ENCODE measurements at places on chromosomes 4 and X. TPM values are rescaled to one million over a fixed set of nuclear protein-coding genes. Genes with fewer than 3 reads are reported as not detected.

BST1 gene
- 11.0 TPM for total RNA-seq

DNA sequence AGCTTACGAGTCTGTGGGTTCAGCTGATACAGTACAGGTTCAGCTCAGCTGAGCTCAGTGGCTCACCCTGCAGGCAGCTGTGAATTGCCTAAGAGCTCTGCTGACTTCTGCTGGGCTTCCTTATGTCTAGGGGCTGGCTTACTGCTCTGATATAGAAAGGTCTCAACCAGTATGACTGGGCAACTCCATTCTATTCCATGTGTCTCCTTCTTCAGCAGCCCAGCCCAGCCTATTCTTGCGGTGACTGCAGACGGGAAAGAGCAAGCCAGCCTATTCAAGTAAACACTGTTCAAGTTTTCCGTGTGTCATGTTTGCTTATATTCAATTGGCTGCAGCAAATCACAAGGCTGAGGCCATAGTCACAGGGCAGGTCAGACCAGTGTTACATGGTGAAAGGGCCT is 615.4 kb upstream of the ZFP42 start:
- no peak overlapping the region for H3K4me3 ChIP-seq
- H3K27ac ChIP-seq: no peak overlapping the region
- H3K36me3 ChIP-seq: no peaks in the 10 kb centered on the region
- H3K4me1 ChIP-seq: no peaks in the 10 kb centered on the region
- peak; percentile 68 for DNase-seq

DNA sequence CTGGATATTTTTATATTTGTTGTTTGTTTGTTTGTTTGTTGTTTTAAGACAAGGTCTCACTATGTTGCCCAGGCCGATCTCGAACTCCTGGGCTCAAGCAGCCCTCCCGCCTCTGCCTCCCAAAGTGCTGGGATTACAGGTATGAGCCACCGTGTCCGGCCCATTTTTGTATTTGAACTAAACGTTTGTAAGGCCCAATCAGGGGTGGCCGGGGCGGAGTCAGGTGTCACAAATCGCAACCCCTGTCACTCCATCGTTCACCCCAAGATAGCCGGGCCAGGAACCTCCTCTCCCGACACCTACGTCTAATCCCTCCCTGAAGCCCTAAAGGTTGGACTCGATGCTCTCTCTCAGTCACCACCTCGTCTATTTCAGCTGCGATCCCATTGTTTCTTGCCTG is 722 bp upstream of the EFHC2 start:
- no peaks in the 10 kb centered on the region for H3K36me3 ChIP-seq
- no peaks in the 10 kb centered on the region for H3K27me3 ChIP-seq
- no peaks in the 10 kb centered on the region for H3K4me1 ChIP-seq
- H3K4me3 ChIP-seq: peak overlapping the region; percentile 42
- no peak overlapping the region for H3K27ac ChIP-seq

CFAP99 gene
- total RNA-seq: not detected

IRF2 gene
- 44.0 TPM for total RNA-seq

DNA sequence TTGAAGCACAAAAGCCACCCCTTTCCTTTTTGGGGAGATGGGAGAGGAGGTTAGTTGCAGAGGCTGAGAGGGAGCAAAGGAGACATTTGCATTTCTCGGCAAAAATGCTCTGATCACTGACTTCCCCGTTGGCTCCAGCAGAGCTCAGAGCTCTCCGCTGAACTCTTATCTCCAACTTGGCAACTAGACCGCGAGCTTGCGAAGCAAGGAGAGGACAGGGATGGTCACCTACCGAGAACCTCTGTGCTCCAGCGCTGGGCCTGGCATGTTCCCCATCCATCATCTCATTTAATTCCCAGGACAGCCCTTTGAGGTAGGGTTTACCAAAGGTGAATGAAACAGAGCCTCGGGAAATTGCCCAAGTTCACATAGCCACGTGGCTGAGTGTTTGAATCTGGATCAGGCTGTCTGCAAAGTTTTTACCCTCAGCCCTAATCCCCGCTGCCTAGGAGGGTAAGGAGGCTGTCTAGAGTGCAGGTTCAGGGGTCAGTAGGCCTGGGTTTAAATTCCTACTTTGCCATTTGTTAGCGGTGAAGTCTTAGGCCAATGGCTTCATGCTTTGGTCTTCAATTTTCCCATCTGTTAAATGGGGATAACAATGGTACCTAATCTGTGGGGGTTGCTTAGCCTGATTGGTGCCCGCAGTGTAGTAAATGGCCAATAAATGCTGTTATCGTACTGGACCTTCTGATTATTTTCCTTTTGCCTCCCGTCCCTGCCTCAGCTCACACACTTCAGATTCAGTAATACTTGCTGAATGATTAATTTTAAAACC is 3.8 kb upstream of the CITED1 start:
- H3K27me3 ChIP-seq: peaks cover 3% of the 10 kb centered on the region
- DNase-seq: no peak
- H3K27ac ChIP-seq: no peak overlapping the region
- no peaks in the 10 kb centered on the region for H3K36me3 ChIP-seq
- H3K4me1 ChIP-seq: peaks cover 7% of the 10 kb centered on the region

- H3K27me3 ChIP-seq: no peaks in the 10 kb centered on the region
- no peaks in the 10 kb centered on the region for H3K4me1 ChIP-seq
- H3K4me3 ChIP-seq: no peak overlapping the region
- no peak for DNase-seq
These were observed 14.1 kb upstream of the SYTL4 start for GRCh38 chrX:100745806-100746537.

TLR10 gene
- 0.78 TPM for total RNA-seq

DNA sequence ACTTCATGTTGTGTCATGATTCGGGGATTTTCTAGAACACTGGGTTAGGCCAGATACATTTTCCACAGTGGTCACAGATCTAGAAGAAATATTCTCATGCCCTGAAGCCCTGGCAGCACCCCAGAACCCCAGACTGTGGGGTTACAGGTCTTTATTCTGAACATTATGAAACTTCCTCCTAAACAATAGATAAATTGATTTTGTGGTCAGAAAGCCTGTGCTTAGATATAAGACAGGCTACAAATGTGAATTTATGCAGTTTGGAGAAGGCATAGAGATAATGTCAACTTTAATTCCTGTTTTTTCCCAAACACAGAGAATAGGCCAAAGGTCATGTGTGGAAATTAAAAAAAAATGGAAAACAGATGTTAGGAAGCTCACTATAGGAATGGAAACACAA is 492.9 kb downstream of the SPRY1 start:
- H3K27me3 ChIP-seq: no peaks in the 10 kb centered on the region
- H3K36me3 ChIP-seq: no peaks in the 10 kb centered on the region
- DNase-seq: no peak
- H3K27ac ChIP-seq: no peak overlapping the region

- H3K4me1 ChIP-seq: no peaks in the 10 kb centered on the region
- H3K27ac ChIP-seq: no peak overlapping the region
- DNase-seq: no peak
- H3K36me3 ChIP-seq: no peaks in the 10 kb centered on the region
- H3K4me3 ChIP-seq: no peak overlapping the region
- no peaks in the 10 kb centered on the region for H3K27me3 ChIP-seq
These were observed 23.4 kb upstream of the STPG2 start for GRCh38 chr4:98166731-98167041.

ZNF185 gene
- total RNA-seq: 16.3 TPM

DNA sequence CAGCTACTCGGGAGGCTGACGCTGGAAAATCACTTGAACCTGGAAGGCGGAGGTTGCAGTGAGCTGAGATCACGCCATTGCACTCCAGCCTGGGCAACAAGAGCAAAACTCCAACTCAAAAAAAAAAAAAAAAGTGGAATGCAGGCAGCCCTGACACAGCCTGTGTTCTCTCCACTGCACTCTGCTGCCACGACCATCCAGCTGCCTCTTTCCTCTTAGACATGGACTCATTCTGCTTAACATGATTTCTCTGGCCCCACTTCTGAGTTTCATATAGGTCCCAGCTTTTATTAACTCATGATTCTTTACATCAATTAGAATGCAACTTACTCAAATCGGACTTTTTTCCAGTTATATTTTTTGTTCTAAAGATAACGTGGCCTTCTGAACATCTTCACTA is 29.6 kb downstream of the SLC10A6 start:
- H3K27ac ChIP-seq: no peak overlapping the region
- peaks cover 12% of the 10 kb centered on the region for H3K36me3 ChIP-seq
- H3K4me1 ChIP-seq: peaks cover 4% of the 10 kb centered on the region
- DNase-seq: no peak

DNA sequence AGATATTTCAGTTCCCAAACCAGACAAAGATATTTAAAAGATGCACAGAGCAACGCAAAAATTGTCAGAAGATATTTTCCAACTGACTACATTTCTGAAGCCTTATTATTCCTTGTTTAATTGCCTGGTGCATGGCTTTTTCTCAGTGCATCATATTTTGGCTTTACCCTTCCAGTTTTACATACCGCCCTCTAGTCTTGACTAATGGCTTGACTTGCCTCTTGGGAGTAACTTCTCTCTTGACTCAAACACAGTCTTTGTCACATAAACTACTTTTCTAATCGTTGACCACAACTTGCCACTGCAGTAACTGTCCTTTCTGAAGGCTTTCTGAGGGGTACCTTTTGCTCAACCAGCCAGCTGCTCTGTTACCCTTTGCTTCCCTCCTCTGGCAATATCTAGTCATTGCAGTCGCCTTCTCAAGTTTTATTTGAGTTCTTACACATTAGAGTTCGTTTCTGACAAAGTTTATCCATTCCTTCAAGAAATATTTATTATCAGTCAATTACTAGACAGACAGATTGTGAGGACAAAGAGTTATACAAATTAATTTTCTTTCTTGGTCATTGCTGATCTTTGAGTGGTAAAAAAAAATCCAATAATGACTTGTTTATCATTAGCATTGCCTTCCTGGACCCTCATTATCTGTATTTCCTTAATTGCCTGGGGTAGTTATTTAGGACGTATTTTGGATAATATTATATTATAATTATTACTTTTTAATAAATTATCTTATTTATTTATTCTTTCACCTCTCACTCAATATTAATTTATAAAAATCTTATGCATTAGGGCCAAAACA is 506.9 kb upstream of the PCDH10 start:
- H3K36me3 ChIP-seq: no peaks in the 10 kb centered on the region
- no peak overlapping the region for H3K4me3 ChIP-seq
- no peak for DNase-seq
- no peak overlapping the region for H3K27ac ChIP-seq
- H3K4me1 ChIP-seq: no peaks in the 10 kb centered on the region
- no peaks in the 10 kb centered on the region for H3K27me3 ChIP-seq

DNA sequence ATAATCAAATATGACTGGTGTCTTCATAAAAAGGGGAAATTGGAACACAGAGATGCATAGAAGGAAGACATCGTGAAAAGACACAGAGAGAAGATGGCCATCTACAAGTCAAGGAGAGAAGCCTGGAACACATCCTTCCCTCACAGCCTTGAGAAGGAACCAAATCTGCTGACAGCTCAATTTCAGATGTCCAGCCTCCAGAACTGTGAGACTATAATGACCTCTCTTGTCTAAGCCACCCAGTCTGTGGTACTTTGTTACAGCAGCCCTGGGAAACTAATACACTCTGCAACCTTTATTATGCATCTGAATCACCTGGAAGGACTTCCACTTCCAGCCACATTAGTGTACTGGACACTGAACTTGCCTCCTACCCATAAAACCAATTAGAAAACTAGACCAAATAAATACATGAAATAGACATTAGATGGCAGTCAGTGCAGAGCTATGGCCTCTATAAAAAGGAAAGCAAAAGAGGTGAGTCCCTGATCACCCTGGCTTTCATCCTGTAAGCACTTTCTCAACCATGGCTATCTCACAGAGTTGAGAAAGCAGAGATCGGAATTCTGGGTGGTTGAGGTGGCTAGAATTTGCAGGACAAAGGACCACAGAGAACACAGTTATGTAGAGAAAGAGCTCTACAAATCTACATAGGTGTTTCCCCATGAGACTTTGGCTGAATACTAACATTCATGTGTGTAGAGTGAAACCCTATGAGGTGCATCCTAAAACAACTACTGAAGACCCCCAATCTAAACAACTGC is 25.7 kb downstream of the GAB3 start:
- peak overlapping the region; percentile 6 for H3K27ac ChIP-seq
- H3K36me3 ChIP-seq: no peaks in the 10 kb centered on the region
- no peak for DNase-seq
- H3K4me3 ChIP-seq: no peak overlapping the region
- H3K4me1 ChIP-seq: peaks cover 35% of the 10 kb centered on the region
- H3K27me3 ChIP-seq: no peaks in the 10 kb centered on the region

GRCh38 chrX:39852491-39852890 is 245.3 kb downstream of the BCOR start:
- no peak overlapping the region for H3K4me3 ChIP-seq
- no peaks in the 10 kb centered on the region for H3K4me1 ChIP-seq
- no peak overlapping the region for H3K27ac ChIP-seq
- no peak for DNase-seq
- H3K36me3 ChIP-seq: no peaks in the 10 kb centered on the region
- H3K27me3 ChIP-seq: no peaks in the 10 kb centered on the region

GRCh38 chrX:29841750-29842149 is 373.6 kb upstream of the MAGEB2 start:
- DNase-seq: no peak
- H3K4me1 ChIP-seq: no peaks in the 10 kb centered on the region
- H3K27ac ChIP-seq: no peak overlapping the region
- no peak overlapping the region for H3K4me3 ChIP-seq
- no peaks in the 10 kb centered on the region for H3K27me3 ChIP-seq

ATP1B4 gene
- total RNA-seq: not detected

DNA sequence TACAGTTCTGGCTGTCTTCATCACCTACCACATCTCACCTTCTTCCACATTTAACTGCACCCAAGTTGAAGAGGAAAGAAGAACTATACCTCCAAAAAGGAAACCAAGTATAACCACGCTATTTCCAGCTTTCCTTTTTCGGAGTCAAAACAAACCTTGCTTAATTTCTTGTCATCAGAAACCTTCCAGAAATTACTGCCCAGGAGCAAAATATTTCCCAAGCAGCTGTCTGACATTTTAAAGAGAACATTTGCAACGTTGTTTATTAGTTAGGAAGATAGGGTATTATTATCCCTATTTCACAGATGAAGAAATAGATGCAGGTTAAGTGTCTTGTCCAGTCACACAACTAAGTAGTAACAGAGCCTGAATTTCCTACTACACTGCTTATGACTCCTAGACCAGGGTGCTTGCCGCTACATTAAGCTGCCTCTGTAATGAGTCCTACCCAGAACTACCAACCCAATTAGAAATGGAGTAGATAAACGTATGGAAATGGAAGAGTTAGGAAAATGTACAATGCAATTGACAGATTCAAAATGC is 2.2 kb upstream of the ACSL4 start:
- no peaks in the 10 kb centered on the region for H3K36me3 ChIP-seq
- DNase-seq: no peak
- H3K4me1 ChIP-seq: no peaks in the 10 kb centered on the region
- no peak overlapping the region for H3K4me3 ChIP-seq

DNA sequence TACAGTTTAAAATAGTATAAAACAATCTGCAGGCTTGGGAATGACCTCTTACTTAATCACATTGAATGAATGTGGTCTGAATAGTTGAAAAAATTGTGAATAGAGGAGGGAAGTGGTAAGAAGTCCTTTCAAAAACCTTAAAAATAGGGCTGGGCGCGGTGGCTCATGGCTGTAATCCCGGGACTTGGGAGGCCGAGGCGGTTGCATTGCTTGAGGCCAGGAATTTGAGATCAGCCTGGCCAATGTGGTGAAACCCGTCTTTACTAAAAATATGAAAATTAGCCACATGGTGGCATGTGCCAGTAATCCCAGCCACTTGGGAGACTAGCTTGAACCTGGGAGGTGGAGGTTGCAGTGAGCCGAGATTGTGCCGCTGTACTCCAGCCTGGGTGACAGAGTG is 36.5 kb downstream of the HERC3 start:
- no peaks in the 10 kb centered on the region for H3K27me3 ChIP-seq
- no peak overlapping the region for H3K27ac ChIP-seq
- no peak for DNase-seq
- H3K36me3 ChIP-seq: no peaks in the 10 kb centered on the region
- no peak overlapping the region for H3K4me3 ChIP-seq

MAGEB3 gene
- total RNA-seq: not detected

SSX4 gene
- not detected for total RNA-seq
